ENCODE measurements at places on chromosomes 7 and 10.

DNA sequence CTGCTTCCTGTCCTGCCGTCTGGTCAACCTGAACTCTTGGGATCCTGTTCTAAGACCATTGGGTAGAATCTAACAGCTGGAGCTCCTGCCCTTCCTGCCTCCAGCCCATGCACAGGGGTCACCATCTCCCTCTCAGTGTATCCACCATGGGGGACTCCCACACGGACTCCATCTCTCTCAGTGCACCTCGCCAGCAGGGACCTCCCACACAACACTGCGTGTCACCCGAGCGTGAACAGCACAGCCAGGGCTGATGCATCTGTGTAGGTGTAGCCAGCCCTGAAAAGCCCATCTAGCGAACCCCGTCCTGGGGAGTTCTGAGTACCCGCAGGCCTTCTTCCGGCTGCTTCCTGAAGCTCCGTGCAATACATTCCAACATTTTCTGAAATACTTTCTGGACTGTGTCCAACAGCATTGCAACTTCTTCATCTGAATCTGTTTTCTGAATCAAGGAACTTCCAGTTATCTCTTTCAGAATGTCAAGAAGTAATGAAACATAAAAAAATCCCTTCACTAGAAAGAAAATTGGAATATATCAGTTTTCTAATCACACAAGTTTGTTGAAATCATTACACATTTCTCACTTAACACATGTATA is 52.5 kb downstream of the NCAPG2 start:
- no peak for DNase-seq

GRCh38 chr7:150978126-150978789 is at the start of gene KCNH2:
TSS of gene KCNH2 (minus strand) at chr7:150978321. CDS start at chr7:150977913, 408 bp downstream.
- DNase-seq: no peak

DNA sequence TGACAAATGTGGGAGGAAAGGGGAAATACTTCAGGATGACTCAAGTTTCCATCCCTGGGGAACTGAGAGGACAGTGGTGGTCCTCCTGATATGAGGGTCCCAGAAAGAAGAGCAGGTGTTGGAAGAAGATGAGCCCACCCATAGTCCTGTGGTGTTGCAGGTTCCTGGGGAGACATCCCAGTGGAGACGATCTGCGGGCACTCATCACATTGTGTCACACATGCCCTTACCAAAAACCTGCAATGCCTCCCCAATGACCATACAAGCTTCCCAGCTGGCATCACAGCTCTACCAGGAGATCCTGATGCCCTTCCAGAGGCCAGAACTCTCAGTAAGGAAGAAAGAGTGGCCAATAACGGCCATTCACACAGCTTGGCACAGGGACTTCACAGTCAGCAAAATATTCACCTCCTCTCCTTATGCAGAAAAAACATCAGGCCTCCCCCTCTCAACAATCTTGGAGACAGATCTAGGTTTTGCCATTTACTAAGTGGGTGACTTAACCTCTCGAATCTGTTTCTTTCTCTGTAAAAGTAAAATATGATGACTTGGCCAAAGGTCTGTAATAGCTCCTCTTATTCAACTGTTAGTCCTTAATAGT is 9.0 kb downstream of the PUS7 start:
- no peak for DNase-seq

- no peak for DNase-seq
Observed at GRCh38 chr10:88291289-88292184, 291.6 kb downstream of the RNLS start.

- DNase-seq: no peak
Observed at GRCh38 chr10:62108759-62109586, 159.7 kb downstream of the RTKN2 start.

DNA sequence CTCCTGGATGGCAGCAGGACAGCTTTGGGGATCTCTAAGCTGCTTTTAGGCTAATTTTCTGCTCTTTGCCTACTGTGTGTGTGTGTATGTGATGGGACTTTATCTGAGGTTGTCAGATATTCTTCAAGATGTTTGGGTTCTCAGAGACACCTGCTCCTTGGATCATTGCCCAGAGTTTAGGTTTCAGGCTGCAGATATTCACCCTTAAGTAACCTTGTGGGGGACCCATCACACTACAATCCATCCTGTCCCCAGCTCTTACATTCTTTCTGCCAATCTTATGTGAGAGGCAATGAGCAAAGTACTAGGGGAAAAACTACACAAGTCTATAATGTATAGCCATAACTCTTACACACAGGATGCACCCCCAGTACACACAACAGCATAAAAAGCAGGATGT is 263.0 kb upstream of the ZWINT start:
- no peak for DNase-seq

DNA sequence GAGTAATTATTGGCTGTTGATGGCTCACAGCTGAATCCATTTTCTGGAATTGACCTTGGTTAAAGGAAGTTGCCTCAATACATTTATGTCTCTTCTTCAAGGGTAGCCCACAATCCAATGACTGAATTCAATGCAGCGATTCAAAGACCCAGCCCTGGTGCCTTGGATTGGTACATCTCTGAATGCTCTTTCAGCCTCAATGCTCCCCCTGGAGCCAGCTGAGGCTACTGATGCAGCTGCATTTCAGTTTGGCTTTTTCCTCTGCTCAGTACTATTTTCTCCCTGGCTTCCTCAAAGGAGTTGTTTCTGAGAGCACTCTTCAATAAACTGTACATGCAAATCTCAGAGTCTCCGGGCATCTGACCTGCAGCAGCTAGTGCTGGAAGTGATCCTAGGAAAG is 633 bp upstream of the EBLN1 start:
- no peak for DNase-seq

DNA sequence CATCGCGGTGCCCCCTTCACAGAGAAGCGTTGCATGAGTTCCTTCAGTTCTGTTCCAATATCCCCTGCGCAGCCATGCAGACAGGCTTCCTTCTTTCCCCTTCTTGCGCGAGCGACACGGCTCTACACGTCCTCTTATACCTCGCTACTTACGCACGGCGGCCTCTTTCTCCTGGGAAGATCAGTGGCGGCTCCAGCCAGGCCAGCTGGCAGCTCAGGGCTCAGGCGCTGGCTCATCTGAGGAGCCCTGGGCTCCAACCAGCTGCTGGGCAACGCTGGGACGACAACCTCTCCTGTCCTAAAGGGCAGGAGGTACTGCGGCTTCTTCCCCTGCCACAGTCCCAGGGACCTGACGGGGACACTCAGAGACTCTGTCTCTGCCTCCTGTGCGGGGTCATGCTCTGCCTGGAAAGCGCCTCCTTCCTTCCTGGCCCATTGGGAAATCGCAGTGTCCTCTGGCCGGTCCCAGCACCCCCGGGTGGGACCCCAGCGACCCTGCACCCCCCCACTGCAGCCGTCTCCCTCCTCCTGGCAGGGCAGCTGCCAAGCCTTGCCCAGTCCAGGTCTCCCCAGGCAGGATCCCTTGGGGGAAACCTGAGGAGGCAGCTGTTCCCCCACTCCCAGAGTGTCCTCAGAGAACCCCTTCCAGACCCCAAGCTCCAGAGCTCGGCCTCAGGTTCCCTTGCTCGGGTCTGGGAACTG is 5.0 kb upstream of the FAM20C start:
- no peak for DNase-seq

- DNase-seq: no peak
Observed at GRCh38 chr7:90298145-90299038, 22.7 kb downstream of the FAM237B start.

DNA sequence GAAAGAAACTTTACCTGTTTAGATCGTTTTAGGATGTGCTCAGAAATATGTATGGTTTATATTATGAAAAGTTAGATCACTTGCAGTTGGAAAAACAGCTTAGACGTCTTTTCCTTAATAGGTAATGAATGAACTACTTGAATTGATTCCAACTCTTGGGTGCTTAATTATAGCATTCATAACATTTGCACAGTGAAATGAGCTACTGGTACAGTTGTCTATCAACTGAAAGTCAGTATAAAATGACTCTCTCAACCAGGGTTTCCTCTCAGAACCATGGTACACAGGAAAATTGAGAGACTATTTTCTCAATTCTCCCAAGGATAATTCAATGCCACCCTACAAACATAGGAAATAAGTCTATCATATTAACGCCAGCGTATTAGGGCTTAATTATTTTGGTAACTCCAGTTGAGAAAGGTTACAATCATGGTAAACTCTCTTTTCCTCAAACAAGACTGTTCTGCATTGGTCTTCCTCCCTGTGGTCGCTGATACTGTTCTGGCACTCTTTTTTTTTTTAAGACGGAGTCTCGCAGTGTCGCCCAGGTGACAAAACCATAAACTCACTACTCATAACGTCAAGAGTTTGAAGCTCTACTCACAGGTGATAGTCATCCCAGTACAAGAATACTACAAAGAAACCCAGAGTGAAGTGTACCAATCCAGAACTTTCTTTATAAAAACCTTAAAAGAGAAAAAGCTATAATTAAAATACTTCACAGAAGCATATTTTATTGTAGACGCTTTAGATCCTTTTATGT is 2.0 kb downstream of the ANLN start:
- DNase-seq: no peak

GRCh38 chr10:3126249-3126648 is 46.3 kb downstream of the PITRM1 start:
- no peak for DNase-seq

DNA sequence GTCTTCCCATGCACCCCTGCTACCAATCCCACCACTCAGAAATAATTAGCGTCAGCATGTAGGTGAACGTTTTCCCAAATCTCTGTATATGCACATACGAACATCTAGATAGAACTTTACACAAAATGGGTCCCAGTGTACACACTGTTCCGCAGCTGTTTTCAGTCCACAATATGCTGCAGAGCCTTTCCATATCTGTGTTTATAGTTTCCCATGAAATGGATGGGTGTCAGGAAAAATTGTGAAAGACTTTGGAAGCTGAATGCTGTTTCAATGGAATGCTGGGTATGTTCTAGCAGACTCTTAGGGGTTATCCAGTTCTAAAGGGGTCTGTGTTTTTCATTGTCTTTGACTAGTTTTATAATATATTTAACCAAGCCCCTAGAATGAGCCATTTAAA is 13.8 kb downstream of the GRK5 start:
- DNase-seq: no peak

GRCh38 chr10:61098966-61099365 is 155.0 kb upstream of the RHOBTB1 start:
- DNase-seq: no peak

DNA sequence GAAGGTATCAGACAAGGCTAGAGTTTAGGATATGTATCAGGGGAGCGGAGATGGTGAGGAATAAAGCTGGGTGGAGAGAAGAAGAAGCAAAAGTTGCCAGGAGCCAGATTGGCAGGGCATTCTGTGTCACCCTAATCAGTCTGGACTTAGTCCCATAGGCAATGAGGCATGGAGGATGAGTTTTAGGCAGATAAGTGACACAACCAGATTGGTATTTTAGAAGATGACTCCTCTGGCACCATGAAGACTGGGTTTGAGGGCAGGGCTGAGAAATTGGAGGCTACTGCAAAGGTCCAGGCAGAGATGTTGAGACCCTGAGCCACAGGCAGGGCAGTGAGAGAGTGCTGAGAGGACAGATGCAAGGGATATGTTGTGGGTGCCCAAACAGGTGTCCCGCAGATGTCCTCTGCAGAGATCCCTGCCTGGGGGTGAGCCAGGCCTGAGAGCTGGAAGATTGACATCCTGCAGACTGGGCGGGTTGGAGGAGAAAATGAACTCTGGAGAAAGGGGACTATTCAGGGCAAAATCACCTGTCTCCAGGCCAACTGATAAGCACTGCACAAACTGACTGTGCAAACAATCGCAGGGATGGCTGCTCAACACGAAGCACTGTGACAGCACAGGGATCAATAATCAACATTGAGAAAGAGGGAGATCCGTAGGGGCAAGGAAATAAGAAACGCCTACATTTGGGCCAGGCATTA is 11.9 kb upstream of the HABP2 start:
- no peak for DNase-seq

GRCh38 chr10:131258256-131258655 is 53.3 kb downstream of the TCERG1L start:
- DNase-seq: no peak

DNA sequence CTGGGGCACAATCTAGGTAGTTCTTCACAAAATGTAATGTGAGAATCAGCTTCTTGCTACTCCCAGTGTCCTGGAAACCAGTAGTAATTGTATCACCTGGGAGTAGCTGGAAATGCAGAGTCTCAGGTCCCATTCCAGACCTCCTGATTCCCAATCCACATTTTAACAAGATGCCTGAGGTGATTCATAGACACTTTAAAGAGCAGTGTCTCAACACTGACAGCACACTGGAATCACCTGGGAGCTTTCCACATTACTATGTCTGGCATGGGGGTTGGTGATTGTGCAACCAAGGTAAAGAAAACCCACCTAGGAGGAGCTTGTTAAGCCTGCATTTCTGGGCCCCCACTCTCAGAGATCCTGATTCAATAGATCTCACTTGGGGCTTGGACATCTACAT is 11.1 kb downstream of the DPY19L1 start:
- no peak for DNase-seq

GRCh38 chr10:116274064-116274904 is 1.3 kb upstream of the GFRA1 start:
- peak; percentile 58 for DNase-seq

- DNase-seq: no peak
Observed at GRCh38 chr10:61944410-61945147, 43.1 kb downstream of the ARID5B start.

DNA sequence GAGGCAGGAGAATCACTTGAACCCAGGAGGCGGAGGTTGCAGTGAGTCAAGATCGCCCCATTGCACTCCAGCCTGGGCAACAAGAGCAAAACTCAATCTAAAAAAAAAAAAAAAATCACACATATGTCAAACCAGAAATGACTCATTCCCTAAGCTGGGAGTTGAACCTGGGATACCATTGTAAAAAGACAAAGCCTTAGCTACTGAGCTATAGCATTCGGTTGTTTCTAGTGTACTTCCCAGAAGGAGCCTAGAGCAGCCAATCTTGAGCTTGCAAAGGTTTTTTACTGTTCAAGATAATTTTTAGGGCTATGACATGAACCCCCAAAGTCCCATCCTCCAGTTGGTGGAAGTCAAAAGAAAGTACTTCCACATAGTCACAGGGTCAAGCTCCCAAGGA is 87.9 kb downstream of the ZNF467 start:
- DNase-seq: no peak

DNA sequence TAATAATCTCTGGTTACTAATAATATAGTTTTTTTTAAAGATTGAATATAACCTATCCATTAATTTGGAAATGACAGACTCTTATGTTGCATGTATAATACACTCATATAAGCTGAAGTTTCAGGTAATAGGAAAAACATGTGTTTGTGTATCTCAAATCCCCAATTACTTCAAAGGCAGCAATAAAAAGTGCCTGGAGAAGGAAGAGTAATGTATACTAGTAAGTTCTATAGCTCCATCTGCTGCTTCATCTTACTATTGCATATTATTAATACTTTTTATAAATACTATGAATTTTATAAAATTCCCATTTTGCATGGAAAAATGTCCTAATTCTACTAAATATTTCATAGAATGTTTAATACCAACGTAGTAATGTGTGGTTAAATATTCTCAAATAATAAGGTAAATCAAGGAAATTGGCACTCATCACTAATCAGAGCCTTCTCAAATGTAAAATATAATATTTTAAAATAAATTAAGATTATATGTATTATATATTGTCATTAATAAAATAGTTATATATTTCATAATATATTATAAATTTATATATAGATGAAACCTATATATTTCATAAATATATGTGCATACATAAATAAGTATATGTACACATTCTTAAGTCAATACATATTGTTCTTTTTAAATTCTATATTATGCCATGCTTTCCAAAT is 311.9 kb downstream of the HGF start:
- DNase-seq: no peak
